Pulmonary artery endothelial cell (primary cell): ENCODE measurements at places on chromosomes 2 and 18. TPM values are rescaled to one million over a fixed set of nuclear protein-coding genes. Genes with fewer than 3 reads are reported as not detected.

Gene MAPK4
- not detected in 2 replicates for total RNA-seq

Gene NTSR2
- not detected in 2 replicates for total RNA-seq

GRCh38 chr18:63168287-63168686, 151.3 kb downstream of the BCL2 start:
- DNase-seq = no peak

DNA sequence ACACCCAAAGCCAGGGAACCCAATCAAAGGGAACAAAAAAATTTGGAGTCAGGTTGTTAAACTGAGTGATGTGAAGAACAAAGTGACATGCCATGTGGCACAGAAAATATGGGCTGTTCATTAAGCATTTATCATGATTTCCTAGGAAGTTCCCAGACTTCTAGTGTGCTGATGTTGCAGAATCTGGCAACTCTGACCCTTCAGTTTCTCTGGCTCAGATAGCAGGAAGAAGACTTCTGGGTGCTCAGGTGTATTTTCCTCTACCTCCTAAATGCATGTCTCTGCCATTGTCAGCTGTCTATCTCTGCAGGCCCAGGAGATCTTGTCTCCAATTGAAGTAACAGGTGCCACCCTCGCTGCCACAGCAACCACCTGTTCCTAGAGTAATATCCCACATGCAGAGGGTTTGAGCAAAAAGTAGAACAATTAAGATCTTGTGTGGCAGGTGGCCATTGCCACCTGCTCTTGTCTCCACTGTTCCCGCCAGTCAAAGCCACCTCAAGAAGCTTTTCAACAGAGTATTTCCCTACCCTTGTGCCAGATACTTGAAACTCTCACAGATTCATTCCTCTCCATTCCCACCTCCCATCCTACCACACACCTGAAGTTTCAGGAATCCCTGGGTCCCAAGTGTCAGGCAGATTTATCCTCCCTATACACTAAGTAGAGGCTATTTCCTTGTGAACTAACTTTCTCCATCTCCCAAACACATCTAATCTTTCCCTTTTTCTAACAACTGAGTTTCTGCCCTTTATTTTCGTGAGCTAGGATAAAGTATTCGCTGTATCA, 533.7 kb upstream of the CHAC2 start:
- DNase-seq = no peak

DNA sequence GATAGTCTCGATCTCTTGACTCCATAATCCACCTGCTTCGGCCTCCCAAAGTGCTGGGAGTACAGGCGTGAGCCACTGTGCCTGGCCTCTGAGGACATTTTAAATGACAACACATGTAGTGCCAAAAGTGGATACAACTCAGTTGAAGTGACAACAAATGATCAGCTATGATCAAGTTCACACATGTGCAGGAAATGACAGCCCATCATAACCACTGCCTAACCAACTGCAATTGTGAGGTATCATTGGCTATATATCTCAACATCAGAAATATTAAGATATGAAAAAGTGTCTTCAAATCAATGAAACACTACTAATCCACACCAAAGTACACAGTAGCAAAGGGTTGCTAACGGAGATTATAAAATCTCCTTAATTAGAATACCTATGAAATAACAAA, 84.8 kb downstream of the DTNB start:
- no peak for DNase-seq

GRCh38 chr2:209648714-209649113, 122.9 kb upstream of the UNC80 start:
- no peak for DNase-seq

DNA sequence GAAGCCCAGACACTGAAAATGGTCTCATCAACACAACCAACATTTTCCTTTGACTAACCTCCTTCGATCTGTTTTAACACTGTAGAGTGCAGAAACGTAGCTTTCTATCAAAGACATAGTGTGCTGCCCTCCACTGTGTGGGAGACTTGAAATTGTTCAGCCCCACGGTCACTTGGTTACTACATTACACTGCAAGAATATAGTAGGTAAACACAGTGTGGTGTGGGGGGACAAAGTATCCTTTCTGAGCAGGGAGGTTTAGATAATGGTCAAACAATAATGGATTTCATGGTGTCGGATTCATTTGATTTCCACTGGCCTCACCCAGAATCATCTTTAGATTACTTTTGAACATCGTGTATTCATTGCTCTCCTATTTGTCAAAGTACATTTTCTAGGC, 181.0 kb downstream of the ERBB4 start:
- no peak for DNase-seq

- no peak for DNase-seq
Observed at GRCh38 chr2:233447506-233448219, 93.4 kb downstream of the DGKD start.
